ENCODE measurements at places on chromosomes 16 and 17. TPM values are rescaled to one million over a fixed set of nuclear protein-coding genes. Genes with fewer than 3 reads are reported as not detected.

DNA sequence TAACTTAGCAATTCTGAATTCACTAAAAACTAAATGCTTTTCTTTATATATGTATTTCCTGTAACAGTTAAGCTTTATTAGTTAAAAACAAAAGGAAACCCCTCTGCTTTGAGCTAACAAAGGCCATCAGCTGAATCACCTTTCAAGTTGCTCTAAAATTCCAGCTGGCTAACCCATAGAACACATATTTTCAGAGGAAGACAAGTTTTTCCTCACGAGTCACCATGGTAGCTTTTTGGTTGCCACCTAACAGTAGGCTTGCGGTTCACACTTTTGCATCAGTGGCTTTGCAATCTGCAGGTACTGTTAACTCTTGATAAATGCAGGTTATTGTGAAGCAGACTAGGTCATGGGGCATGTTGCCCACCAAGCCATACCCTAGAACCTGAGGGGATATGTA is 57.6 kb upstream of the IRX5 start:
- H3K27me3 ChIP-seq = no peaks in the 10 kb centered on the region
- no peak overlapping the region for H3K4me3 ChIP-seq
- no peaks in the 10 kb centered on the region for H3K4me1 ChIP-seq
- no peak overlapping the region for H3K27ac ChIP-seq
- H3K36me3 ChIP-seq = no peaks in the 10 kb centered on the region

Gene NPIPA5
- 1.0 TPM for total RNA-seq

Gene SLC5A10
- 0.11 TPM for total RNA-seq

Gene TNS4
- total RNA-seq = 2.5 TPM

- DNase-seq = peak; percentile 54
- H3K4me3 ChIP-seq = no peak overlapping the region
- no peak overlapping the region for H3K27ac ChIP-seq
- H3K36me3 ChIP-seq = no peaks in the 10 kb centered on the region
- H3K27me3 ChIP-seq = no peaks in the 10 kb centered on the region
Observed at GRCh38 chr17:19398301-19399181, 11.6 kb upstream of the MFAP4 start.

Measured in endodermal cell (in vitro differentiated cells).